Colonic mucosa (tissue), 4 donors: ENCODE measurements at places on chromosomes 2 and 18. TPM values are rescaled to one million over a fixed set of nuclear protein-coding genes. Genes with fewer than 3 reads are reported as not detected.
A peak's percentile ranks its signal among the peaks of the same experiment; 100 is the strongest.

- no peak for DNase-seq
Observed at GRCh38 chr2:147847746-147848391, 3.0 kb downstream of the ACVR2A start.

DNA sequence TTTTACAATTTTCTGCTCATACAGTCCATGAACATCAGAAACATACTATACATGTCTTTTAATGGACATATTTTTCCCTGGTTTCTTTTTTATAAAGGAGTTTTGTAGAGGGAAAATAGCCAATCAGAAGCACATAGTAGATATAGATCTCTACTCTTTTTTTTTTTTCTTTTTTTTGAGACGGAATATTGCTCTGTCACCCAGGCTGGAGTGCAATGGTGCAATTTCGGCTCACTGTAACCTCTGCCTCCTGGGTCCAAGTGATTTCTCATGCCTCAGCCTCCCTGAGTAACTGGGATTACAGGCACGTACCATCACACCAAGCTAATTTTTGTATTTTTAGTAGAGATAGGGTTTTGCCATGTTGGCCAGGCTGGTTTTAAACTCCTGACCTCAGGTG lies 83.2 kb upstream of the MGAT5 start:
- DNase-seq: no peak

- DNase-seq: no peak
Observed at GRCh38 chr2:237653776-237654558, 26.6 kb downstream of the LRRFIP1 start.

DNA sequence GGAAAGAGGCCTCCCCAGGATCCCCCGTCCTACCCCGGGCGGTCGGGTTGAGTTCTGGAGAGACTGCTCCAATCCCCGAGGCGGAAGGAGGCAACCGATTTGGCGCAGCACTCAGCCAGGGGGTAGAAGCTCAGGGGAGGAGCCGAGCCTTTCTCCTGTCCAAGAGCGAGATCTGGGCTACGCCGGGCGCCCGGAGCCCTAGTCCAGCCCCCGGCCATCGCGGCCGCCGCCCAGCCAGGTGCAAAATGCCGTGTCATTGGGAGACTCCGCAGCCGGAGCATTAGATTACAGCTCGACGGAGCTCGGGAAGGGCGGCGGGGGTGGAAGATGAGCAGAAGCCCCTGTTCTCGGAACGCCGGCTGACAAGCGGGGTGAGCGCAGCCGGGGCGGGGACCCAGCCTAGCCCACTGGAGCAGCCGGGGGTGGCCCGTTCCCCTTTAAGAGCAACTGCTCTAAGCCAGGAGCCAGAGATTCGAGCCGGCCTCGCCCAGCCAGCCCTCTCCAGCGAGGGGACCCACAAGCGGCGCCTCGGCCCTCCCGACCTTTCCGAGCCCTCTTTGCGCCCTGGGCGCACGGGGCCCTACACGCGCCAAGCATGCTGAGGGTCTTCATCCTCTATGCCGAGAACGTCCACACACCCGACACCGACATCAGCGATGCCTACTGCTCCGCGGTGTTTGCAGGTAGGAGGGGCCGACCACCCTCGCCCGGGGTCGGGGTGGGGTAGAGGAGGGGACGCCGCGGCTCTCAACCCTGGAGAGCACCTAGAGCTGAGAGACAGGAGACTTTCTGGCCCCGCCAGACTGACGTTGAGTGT lies at the start of gene DYSF:
Gene DYSF (plus strand): TSS at position 158 of the 817 bp plus-strand sequence.
- DNase-seq: no peak

Gene POMC
- total RNA-seq: 0.53 TPM

- peak; percentile 25 for DNase-seq
Observed at GRCh38 chr2:224195925-224196571, 157.0 kb upstream of the SERPINE2 start.

DNA sequence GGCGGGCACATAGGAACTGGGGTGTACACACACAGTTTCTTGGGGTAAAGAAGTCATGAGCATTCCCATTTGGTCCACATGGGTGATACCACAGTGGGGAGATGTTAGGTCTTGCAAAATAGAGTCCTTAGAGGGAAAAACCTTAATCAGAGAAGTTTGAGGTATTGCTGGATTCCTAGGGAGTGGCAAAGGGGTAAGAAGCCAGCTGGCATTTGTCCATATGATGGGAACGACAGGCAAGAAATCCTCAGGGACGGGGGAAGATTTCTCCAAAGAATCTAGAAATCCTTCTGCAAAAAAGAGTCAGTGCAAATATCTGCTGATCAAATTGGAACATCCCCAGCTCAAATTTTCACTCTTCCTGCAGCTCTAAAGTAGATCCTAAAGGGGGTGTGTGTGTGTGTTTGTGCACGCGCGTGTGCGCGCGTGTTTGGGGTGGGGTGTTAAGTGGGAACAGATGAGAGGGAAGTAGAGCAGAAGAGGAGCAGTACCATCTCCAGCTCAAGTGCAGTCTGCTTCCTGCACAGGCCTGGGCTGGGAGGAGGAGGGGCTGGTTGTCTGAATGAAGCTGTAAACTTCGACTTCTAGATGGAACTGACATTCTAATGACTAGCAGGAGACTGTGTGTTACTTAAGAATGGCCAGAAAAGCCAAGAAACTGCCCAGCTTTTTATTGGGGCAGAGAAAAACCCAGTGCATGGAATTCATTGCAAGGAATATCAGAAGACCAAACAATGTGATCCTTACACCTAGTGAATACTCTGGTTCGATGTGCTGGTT lies 168.0 kb downstream of the SPP2 start:
- no peak for DNase-seq

DNA sequence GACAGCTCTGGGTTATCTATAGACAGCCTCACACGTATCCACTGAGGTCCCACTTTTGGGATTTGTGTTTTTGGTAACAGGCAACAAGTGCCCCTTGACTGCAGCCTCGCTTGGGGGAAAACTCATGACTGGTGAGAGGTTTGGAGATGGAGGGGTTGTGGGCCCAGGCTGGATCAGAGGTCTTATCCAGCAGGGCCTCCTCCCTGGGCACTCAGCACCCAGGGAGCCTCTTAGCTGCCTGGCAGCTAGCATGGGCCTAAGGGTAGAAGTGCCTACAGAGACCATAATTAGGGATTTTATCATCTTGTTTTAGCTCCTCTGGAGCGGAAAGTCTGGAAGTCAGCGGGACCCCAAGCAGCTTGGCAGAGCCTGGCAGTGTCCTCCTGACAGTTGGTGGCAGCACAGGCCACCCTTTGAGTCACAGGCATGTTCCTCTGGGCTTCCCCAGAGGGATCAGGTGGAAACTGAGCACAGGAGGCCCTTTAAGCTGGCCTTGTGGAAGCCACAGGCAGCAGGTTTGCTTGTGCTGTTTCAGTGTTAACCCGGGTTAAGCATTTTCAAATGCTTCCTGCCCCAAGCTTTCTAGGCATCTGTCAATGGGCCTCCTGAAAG lies 143.1 kb downstream of the KCTD1 start:
- DNase-seq: no peak

DNA sequence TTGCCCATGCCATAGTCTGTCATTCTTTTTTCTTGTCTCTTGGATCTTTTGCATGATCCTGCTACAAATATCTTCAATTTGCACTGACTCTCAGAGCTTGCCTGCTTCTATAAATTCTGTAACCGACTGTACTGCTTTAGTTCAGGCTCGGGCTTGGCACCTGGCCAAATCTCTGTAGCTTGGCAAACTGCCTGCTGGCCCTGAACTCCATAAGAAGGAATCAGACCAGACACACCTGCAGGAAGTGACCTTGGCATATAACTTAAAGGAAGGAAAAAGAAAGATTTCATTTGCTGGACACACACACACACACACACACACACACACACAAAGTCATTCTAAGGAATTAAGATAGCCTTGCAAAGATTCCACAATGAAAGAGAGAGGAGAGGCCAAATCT lies 291.2 kb upstream of the DDX18 start:
- DNase-seq: peak; percentile 94

DNA sequence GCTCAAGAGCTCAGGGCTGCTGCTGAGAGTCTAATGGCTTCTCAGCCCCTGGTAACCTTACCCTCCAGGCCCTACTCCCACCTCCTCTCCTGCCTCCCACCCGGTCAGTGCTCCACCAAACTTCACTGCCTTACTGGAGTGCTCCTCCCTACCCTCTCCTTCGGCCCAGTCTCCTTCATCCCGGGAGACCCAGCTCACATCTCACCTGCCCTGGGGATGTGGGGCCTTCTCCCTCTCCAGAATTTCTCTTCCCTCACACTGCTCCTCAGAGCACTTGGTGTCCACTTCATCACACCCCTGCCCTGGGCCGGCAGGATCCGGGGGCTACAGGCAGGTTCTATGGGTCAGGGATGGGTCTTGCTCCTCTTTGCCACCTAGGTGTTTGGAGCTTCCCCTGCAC lies 21.6 kb downstream of the PTPN18 start:
- no peak for DNase-seq

DNA sequence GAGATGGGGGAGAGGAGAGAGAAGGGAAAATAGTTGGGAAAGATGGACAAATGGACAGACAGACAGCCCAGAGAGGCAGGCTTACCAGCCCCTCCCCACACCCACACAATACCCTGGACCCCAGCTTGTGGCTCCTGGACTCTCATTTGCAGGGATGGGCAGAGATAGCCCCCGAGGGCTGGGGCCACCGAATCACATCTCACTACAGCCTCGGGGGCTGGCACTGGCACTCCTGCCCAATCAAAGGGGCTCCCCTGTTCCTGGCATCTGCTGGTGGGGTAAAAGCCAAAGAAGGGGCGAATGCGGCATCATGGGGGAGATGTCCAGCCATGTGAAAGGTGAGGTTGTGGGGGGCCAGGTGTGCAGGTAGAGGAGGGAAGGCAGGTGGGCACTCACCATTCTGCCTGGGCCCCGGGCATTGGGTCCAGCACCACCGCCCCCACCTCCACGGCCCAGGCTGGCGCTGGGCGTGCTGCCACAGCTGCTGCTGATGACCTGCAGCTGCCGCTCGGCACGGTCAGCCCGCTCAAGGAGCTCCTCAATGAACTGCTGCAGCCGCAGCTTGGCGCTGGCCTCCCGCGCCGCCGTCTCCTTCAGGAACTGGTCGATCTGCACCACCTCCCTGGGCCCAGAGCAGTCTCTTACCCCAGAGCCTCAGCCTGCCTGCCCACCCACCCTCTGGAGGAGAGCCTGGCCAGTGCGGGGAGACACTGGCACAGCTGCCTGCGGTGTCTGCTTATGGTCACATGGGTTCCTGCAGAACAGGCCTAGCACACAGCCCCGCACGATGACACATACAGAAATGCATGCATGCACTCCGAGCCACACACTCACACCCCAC lies 18.0 kb downstream of the FBXO41 start:
- DNase-seq: no peak

GRCh38 chr18:24726727-24727492 lies 266.5 kb downstream of the HRH4 start:
- peak; percentile 57 for DNase-seq

- no peak for DNase-seq
Observed at GRCh38 chr18:62781262-62781661, 65.9 kb downstream of the PHLPP1 start.

GRCh38 chr2:132875193-132875592 lies 205.2 kb upstream of the LYPD1 start:
- no peak for DNase-seq

DNA sequence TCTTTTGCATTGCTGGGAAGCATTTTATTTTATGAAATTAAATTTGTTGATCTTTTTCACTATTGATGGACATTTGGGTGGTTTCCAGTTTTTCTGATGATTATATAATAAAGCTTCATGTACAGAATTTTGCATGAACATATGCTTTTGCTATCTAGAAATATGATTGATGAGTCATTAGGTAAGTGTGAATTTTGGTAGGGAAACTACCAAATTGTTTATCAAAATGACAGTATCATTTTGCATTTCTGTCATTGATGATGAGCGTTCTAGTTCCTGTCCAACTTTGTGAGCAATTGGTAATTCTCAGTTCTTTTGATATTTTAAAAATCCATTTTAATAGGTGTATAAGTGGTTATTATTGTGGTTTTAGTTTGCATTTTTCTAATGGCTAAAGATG lies 67.7 kb downstream of the TAF4B start:
- no peak for DNase-seq

DNA sequence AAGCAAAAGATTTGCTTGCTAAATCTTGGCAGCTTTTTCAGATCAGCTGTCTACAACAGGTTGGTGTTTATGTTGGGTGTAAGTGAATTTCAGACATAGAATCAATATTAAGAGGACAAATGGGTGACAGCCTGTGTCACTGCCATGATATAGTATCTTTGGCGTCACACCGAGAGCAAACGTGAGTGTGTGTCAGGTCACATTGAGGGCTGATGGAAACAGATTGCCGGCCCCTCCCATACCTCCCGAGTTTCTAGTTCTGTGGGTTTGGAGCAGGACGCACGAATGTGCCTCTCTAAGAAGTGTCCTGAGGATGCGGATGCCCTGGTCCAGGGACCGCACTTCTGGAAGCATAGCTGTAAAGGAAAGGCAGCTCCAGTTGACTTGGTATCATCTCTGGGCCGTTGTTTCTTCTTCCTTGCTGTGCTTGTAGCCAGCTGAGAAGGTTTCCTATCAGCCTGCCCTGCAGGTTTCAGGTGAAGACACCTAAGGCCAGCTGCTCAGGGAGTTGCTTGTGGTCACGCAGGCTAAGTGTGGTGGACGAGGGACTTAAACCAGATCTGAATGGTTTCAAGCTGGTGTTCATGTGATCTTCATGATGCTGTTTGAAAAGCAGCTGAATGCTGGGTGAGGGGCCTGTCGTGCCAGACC lies 6.4 kb downstream of the AGAP1 start:
- no peak for DNase-seq

GRCh38 chr2:218387369-218388194 lies 5.5 kb downstream of the SLC11A1 start:
- DNase-seq: peak; percentile 85

Gene LYPD6
- total RNA-seq: 8.4 TPM

- DNase-seq: no peak
Observed at GRCh38 chr2:181294979-181295378, 162.2 kb upstream of the ITGA4 start.

Gene NT5C1B
- not detected for total RNA-seq

GRCh38 chr18:21593540-21594257 lies 6.8 kb downstream of the ESCO1 start:
- no peak for DNase-seq

Gene HOXD1
- 8.3 TPM for total RNA-seq
